ENCODE measurements at places on chromosomes 11 and 22.

DNA sequence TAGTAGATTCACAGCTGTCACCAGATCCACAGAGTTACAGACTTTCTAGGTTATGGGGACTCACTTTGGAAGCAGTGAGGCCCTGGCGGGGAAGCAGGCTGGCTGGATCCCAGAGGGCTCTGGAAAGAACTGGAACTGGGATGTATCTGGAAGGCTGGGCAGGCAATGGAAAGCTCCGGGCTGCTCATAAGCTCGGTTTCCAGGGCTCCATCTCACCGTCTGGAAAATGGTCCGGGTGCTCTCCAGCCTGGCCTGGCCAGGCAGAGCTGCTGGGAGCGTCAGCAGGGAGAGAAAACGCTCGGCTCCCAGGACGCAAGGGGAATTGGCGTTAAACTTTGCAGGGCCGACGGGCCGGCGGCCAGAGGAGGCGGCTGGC is 335 bp upstream of the SEZ6L start:
- no peak for DNase-seq

GRCh38 chr22:25546242-25546641 is 18.2 kb upstream of the GRK3 start:
- no peak for DNase-seq

GRCh38 chr11:1757861-1758610 is 5.7 kb downstream of the CTSD start:
- DNase-seq = no peak

DNA sequence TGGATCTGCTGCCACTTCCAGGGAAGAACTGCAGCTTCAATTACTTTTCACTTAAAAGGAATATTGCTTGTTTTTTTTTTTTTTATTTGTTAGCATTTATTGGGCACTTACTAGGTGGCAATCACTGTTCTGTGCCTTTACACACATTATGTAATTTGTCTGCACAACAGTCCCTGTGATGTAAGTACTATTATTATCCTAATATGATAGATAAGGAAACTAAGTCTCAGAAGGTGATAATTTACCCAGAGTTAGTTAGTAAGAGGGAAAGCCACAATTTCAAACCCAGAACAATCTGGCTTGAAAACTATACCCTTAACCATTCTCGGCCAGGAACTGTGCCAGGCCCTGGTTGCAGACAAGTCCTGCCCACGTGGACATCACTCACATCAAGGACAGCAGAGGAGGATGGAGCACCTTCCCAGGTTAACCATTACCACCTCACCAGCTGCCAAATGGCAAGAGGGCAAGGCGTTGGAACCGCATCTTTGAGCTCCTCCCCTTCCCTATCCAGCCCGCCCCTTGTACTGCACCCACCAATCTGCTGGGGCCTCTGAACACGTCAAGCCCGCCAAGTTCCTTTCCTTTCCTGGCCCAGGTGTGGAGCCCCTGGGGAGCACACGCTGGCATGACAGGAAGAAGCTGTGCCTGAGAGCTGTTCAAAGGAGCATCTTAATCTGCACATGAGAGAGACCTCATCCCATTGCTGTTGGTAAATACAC is 78.4 kb downstream of the NAV2 start:
- no peak for DNase-seq

- no peak for DNase-seq
Observed at GRCh38 chr22:23675502-23676415, 15.1 kb upstream of the RGL4 start.

- DNase-seq = no peak
Observed at GRCh38 chr11:111460856-111461255, 51.3 kb downstream of the BTG4 start.

DNA sequence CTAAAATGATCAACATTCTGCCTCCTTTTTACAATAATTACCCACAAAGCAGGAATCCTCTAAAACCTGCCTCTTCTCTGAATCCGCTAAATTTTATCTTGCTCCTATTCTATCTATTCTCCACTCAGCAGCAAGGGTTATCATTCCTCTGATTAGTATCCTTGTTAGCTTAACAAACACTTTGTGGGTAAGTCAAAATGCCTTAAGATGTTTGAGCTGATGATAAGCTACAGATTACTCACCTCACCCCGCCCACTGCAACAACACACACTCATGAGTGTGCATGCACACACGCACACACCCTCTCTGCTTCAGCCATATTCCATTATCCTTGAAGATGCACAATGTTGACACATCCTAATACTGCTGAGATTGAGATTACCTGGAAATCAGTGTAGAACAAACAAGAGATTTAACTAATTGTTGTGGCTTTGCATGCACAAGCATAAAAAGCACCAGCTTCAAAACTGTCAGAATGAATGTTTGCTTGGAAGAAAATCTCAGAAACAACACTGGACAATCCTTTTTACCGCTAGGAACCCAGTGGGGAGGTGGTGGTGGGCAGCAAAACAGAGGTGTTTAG is 130.9 kb downstream of the BBOX1 start:
- DNase-seq = no peak

DNA sequence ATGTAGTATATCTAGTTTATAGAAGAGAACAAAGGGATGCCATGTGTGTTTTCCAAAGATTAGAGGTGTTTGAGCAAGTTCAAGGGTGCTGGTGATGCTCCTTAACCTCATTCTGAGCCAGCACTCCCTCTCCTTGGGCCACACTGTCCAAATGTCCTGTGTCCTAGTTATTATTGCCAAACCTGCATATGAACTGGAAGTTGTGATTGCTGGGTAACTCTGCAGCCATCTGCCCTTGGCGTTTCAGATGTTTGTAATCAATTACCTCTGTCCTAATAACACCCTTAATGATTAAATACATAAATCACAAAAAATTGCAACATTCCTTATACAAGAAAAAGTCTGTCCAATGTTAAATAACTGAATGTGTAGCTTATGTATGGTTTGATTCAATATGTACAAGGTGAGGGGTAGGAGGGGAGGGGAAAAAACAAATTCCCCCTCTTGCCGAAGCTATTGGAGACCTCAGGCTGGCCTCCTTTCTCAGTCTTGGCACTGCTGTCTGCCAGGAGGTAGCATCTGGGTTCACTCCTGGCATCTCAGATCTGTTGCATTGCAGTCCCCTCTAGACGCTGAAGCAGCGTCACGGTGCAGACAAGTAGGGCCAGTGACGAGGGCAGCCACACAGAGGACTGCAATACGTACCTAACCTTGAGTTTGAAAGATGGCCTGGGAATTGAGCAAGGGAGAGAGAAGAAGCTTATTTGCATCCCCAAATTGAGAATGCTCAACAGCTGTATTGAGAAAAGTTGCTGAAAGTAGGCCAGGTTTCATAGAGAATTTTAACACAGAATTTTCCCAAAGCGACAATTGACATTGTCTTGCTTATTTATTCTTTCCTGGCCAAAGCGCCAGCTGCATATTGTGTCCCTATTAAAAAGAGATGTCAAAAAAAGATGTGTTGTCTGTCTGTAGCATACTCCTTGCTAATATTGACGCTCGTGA is 89.6 kb upstream of the ARHGAP32 start:
- DNase-seq = no peak

DNA sequence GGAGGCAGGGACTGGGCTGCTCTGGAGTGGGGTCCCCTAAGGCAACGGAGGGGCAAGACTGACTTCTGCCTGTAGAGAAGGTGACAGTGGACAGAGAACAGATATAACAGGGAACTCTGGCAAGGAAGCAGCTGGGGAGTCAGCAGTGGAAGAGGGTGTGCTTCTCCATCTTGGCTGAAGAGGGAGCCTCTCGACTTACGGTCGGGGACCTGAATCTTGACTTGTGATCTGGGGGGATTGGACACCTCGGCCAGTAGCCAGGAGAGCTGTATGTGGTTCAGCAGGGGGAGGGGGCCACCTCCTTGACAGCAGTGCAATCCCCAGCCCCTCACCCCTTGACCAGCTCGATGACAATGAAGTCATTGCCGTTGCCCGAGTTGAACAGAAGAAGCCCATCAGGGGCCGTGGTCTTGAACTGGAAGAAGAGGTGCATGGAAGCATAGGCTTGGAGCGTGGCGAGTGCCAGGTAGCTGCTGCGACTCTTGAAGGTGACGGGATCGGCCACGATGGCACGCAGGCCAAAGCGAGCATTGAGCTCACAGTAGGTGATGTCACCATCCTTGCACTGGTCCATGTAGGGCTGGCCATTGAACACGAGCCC is 60.0 kb downstream of the SLC22A12 start:
- no peak for DNase-seq

- DNase-seq = no peak
Observed at GRCh38 chr22:28952857-28953256, 69.5 kb downstream of the ZNRF3 start.

DNA sequence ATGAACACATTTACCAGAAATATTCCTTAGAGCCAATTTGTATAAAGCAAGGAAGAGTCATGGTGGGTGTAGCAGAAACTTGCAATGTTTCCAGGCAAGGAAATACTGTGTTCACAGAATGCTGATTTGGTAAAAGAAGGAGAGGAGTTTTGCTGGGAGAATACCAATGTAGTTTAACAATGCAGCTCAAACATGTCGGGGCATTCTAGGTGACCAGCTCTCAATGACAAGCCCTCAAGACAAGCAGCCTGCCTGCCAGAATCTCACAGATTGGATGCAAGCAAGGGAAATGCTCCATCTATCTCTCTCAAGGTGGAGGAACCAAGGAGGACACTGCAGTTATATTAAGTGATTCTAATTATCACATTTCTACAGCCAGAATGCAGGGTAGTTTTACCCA is 190.4 kb downstream of the MAML2 start:
- DNase-seq = no peak

DNA sequence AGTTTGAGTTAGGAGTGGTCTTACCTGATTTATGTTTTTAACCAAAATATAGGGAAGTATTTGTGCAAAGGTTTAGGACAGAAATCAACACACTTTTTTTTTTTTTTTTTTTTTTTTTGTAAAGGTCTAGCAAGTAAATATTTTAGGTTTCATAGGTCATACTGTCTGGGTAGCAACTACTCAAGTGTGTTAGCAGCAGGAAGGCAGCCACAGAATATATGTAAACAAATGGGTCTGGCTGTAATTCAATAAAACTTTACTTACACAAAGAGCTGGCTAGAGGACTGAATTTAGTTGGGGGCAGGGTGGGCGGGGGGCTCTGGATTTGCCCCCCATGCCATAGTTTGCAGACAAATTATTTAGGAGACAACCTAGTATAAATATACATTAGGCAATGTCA is 510.4 kb downstream of the NELL1 start:
- DNase-seq = no peak

DNA sequence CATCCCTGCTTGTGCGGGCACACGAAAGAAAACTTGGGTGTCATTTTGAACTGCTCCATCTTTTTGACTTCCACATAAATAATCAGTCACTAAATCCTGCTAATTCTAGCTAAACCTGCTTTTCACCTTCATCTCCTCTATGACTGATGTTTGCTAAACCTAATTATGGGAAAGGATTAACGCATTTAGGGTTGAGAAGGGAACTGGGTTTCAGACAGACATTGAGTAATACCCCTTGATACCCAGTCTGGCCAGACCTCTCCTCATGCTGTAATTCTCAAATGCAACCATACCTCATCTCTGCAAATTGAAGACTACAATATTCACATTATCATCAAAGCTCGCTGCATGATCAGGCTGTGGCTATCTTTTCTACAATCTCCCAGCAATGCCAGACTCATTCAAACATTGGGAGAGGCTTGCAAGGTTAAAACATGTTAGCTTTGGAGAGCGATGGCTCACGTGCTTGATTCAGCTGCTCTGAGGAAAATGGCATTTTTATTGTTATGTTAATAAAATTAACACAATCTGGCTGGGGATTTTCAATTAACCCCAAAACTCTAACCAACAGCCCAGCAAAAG is 2.4 kb downstream of the HPS4 start:
- no peak for DNase-seq

DNA sequence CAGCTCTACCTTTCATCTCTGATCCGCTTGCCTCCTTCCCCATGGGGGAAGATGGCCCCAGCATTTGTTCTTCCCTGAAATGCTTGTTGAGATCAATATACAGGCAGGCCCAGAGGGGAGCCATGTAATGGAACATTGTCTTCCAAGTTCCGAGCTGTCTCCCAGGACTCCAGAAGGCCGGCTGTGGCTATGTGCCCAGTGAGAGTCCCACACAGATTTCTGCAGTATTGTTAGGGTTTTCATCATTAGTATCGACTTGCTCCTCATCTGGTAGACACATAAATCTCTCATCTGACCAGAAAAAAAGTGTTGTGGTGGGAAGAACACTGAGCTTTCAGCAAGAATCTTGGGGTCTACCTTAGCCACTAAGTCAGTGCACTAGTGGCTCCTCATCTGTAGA is 163.4 kb downstream of the TRIM29 start:
- no peak for DNase-seq

DNA sequence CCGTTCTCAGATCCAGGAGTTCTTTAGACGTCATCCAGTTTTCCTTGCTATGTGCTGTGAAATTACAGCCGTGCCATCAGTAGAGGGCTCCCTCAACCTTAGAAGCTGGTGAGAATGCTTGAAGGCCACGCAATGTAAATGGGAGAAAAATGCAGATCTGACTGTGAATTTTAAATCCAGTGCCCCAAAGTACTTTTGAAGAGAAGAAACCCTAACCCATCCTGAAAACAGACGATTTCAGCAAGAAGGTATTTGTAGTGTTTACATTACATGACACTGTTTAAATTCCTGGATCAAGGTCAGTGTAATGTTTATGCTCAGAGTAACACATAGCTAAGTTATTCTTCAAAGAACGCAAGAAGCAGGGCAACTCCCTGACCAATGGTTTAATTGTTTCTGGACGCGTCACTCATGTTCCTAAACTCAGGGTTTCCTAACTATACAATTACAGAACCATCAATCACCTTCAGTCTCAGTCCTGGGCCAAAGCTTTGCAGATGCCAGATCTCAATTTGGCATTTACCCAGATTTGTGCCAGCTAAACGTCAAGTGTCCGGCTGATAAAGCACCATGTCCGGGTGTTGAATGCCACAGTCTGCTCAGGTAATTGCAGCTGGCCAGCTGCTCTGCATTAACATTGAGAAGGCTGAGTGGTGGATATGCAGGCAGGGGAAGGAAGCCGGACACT is 38.2 kb downstream of the ADAMTS8 start:
- DNase-seq = peak; percentile 32

DNA sequence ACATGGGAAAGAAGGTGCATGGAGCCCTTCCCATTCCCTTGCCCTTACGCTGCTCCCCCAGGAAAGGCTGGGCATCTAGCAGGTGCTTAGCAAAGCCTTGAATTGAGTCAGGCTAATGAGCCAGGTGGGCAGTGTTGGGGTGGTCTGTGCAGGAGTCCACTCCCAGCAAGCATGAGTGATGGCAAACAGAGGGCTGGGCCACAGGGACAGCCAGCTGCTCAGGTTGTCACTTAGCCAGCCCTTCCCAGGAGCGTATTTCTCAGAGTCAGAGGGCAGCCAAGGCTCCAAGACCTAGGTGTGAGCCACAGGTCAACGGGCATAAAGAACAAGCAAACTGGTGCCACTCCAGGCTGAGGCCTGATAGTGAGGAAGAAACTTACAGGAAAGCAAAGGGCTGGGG is 149.8 kb downstream of the DSCAML1 start:
- DNase-seq = no peak

- no peak for DNase-seq
Observed at GRCh38 chr11:122159861-122160260, 43.8 kb upstream of the BLID start.

- DNase-seq = no peak
Observed at GRCh38 chr11:118184784-118185579, 8.5 kb upstream of the SCN2B start.

Measured in DMS79 treated with DMSO at 0.1 percent for 48 hours (cell line).